ENCODE measurements at places on chromosomes 3 and 15. TPM values are rescaled to one million over a fixed set of nuclear protein-coding genes. Genes with fewer than 3 reads are reported as not detected.

DNA sequence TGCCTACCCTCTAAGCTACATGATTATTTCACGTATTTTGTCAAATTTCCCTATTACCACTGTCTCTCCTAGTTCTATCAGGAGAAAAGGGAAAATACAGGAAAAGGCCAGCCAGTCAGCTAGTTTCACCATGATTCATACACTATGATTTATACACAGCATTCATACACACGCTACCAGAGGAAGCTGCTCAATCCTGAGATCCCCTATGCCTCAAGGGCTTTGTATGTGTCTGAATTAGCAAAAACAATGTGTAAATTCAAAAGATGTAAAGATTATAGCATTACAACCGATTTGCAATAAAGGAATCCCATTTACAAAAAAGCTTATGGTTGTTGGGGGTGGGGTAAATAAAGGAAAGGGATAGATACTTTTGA is 3.1 kb upstream of the ACKR4 start:
- no peak overlapping the region for H3K27ac ChIP-seq
- no peak overlapping the region for H3K4me3 ChIP-seq
- no peaks in the 10 kb centered on the region for H3K27me3 ChIP-seq
- no peaks in the 10 kb centered on the region for H3K36me3 ChIP-seq
- DNase-seq, result no peak
- no peaks in the 10 kb centered on the region for H3K4me1 ChIP-seq

- H3K4me1 ChIP-seq, result no peaks in the 10 kb centered on the region
- H3K27ac ChIP-seq, result no peak overlapping the region
- H3K4me3 ChIP-seq, result no peak overlapping the region
- H3K27me3 ChIP-seq, result no peaks in the 10 kb centered on the region
Measured at GRCh38 chr3:38544926-38545325, 48.8 kb downstream of the EXOG start.

- H3K36me3 ChIP-seq, result no peaks in the 10 kb centered on the region
- peak overlapping the region; percentile 95 for H3K27ac ChIP-seq
- H3K4me3 ChIP-seq, result no peak overlapping the region
- no peaks in the 10 kb centered on the region for H3K27me3 ChIP-seq
Measured at GRCh38 chr15:31352911-31353811, 26.5 kb downstream of the KLF13 start.

DNA sequence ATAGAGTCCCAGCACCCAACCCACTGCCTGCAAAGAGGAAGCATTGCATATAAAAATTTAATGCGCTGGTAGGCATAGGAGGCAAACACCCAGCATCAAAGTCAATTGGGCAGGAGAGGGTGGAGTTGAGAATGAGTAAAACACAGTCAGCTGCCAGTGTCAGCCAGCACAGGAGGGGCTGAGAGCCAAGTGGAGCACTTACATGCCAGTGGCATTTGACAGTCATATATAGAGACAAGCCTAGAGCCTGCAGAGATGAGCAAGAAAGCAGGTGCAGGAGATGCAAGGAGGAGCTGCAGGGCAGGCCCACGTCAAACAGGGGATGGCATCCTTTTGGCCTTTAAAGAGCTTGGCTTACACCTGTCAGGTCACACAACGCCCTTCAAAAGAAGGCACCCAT is 27.6 kb upstream of the ZFAND6 start:
- H3K4me3 ChIP-seq, result no peak overlapping the region
- no peak for DNase-seq
- H3K27ac ChIP-seq, result no peak overlapping the region
- H3K4me1 ChIP-seq, result peaks cover 2% of the 10 kb centered on the region
- no peaks in the 10 kb centered on the region for H3K27me3 ChIP-seq
- H3K36me3 ChIP-seq, result no peaks in the 10 kb centered on the region

DNA sequence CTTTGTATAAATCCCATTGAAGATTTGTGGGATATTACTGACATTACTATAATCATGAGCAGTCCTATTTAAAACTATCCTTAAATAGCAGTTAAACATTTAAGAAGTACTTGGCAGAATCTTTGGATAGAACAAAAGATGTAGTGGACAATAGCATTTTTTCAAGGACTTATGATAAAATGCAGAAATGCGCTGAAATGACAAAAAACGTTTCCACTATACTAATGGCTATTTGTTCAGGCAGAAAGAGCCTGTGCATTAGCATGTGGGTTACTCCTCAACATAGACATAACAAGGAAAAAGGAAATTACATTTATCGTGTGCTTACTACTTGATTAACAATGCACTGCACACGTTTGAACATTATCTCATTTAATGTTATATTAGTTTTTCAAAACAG is 80.7 kb downstream of the GADL1 start:
- H3K36me3 ChIP-seq, result no peaks in the 10 kb centered on the region
- H3K27me3 ChIP-seq, result no peaks in the 10 kb centered on the region
- no peak for DNase-seq
- H3K4me3 ChIP-seq, result no peak overlapping the region

- H3K36me3 ChIP-seq, result no peaks in the 10 kb centered on the region
- H3K4me3 ChIP-seq, result no peak overlapping the region
- no peaks in the 10 kb centered on the region for H3K4me1 ChIP-seq
- no peak overlapping the region for H3K27ac ChIP-seq
- no peak for DNase-seq
Measured at GRCh38 chr3:95184038-95184437, 1121.2 kb downstream of the NSUN3 start.

DNA sequence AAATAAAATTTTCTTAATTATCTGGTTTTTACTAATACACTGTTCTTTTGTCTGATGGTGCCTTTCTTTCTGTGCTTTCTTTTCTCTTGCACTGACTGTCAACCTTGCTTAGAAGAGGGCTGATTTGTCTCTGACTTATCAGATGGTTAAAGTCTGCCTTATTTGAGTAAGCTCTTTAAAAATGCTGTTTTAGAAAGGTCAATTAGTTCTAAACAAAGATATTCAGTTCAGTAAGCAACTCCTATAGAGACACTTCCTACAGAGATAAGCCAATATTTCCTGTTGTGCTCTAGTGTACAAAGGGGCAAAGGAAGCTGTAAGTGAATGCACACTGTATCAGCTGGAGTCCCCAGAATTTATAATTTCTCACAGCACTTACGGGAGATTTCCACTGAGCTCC is 153.4 kb upstream of the TSPAN3 start:
- H3K4me1 ChIP-seq, result peaks cover 2% of the 10 kb centered on the region
- DNase-seq, result no peak
- H3K27ac ChIP-seq, result no peak overlapping the region
- peaks cover 2% of the 10 kb centered on the region for H3K27me3 ChIP-seq
- H3K4me3 ChIP-seq, result no peak overlapping the region

DNA sequence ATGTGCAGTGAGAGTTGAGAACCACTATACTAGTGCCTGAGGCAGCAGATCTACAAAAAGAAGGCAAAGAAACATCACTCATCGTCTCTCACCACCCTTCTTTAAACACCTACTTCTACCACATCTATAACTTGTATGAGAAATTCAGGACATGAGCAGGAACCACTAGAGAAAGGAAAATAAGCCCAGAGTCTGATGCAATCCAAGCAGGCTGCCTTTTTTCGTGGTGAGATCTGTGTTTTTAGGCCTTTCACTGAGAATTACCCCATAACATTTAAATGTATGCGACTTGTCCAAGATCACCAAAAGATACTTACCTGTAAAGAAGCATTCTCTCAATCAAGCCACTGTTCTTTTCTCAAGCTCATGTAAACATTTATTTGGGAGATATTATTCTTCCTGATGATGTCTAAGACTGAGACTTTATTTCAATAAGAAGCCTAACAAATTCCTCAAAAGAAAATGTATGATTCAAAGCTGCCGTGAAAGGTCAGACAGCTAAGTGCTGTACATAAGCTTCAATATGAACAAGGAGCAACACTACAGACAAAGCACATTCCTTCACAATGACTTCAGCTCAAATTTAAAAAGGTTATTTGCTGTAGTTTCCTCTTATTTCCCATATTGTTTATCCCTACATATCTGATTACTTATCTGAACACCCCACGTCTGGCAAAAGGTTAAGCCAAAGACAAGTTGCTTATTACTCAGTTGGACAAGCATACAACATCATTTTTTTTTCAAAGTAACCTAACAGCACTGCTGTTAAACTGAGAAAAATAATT is 16.5 kb downstream of the SPICE1 start:
- H3K36me3 ChIP-seq, result no peaks in the 10 kb centered on the region
- no peaks in the 10 kb centered on the region for H3K27me3 ChIP-seq
- H3K4me1 ChIP-seq, result no peaks in the 10 kb centered on the region
- no peak for DNase-seq

GRCh38 chr15:101505610-101506337 is 16.3 kb upstream of the PCSK6 start:
- no peaks in the 10 kb centered on the region for H3K36me3 ChIP-seq
- H3K27me3 ChIP-seq, result no peaks in the 10 kb centered on the region
- peaks cover 4% of the 10 kb centered on the region for H3K4me1 ChIP-seq
- DNase-seq, result no peak
- no peak overlapping the region for H3K27ac ChIP-seq
- no peak overlapping the region for H3K4me3 ChIP-seq

GRCh38 chr15:38471974-38472373 is 18.0 kb downstream of the FAM98B start:
- no peaks in the 10 kb centered on the region for H3K27me3 ChIP-seq
- H3K4me3 ChIP-seq, result no peak overlapping the region
- H3K36me3 ChIP-seq, result no peaks in the 10 kb centered on the region
- no peak overlapping the region for H3K27ac ChIP-seq

DNA sequence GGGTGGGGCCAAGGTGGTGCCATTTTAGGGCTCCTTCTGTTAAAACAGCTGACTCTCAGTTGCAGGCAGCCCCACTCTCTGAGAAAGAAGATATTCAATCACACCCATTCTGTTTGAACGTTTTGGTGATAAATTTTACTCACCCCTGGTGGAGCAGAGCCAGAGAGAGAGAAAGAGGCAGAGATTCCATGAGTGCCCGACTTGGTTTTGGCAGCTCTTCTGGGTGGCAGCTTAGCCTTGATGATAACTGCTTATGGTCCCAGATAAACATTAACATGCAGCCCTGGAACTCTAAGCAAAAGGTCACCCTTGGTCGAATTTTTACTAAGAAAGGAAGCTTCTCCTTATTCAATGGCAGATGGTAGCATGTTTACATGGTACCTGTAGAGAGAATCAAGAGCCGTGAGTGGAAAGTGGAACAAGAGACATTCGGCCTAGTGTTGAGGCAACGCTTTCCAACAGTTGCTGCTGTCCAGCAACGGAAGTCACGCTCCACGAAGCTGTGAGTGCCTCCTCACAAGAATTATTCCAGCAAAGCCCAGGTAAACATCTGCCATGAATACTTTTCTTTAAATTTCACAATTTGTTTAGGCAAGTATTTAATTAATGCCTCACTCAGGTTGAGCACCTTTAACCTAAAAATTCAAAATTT is 530.6 kb upstream of the ROBO2 start:
- no peak for DNase-seq
- H3K27me3 ChIP-seq, result no peaks in the 10 kb centered on the region
- no peak overlapping the region for H3K27ac ChIP-seq
- no peak overlapping the region for H3K4me3 ChIP-seq
- no peaks in the 10 kb centered on the region for H3K4me1 ChIP-seq

DNA sequence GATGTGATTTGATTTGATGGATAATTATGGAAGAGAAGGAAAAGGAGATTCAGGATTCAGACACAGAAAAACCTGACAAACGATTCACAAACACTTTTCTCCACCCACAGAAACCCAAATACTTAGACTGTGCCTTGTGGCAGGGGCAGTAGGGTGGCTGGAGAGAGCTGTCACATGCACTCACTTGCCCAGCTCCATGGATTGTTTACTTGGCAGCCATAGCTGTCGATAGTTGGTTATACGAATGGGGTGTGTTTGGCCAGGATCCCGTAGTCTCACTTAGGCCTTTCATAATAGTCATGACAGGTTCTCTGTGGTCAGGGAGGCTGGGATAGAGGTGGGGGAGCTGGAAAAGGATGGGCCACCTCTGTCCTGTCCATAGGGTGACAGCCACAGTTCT is 76.9 kb downstream of the CACNA1D start:
- no peaks in the 10 kb centered on the region for H3K27me3 ChIP-seq
- H3K36me3 ChIP-seq, result no peaks in the 10 kb centered on the region
- no peak overlapping the region for H3K4me3 ChIP-seq
- no peak overlapping the region for H3K27ac ChIP-seq
- H3K4me1 ChIP-seq, result no peaks in the 10 kb centered on the region

GRCh38 chr3:106217745-106218144 is 348.9 kb upstream of the CBLB start:
- H3K4me1 ChIP-seq, result no peaks in the 10 kb centered on the region
- H3K36me3 ChIP-seq, result no peaks in the 10 kb centered on the region
- no peak overlapping the region for H3K4me3 ChIP-seq
- H3K27me3 ChIP-seq, result peaks cover 2% of the 10 kb centered on the region
- no peak for DNase-seq

DNA sequence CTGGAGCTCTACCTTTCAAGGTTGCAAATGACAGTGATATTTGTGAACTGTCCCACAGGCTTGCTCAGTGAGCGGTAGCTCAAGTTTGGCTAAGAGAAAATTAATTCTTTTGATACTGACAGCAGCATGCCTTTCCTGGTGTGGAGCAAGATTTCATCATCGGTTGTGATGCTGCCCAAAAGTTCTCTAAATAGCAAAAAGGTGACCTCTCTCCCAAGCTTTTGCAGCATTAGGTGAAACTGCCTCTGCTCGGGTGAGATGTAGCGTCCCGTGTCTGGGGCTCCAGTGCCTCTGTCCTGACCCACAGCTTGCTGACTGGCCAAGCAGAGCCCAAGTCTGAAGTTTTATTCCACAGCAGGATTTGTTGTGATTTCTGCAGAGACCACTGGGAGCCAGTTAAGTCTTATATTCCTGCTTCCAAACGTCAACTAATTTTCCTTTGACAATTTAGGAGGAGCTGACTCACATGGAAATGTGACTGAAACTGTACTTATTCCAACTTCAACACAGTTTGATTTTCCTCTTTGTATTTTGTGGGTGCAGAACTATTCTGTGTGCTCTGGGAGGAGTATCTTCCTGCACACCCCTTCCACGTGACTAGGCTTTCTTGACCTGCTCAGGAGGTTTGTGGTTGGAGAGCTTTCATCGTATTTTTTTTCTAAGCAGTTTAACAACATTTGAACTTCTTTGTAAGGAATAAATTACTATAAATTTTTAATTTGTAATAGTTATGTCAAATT is 5.9 kb downstream of the SYNM start:
- H3K4me1 ChIP-seq, result peaks cover 3% of the 10 kb centered on the region
- H3K27ac ChIP-seq, result no peak overlapping the region
- no peak for DNase-seq
- H3K36me3 ChIP-seq, result no peaks in the 10 kb centered on the region
- H3K4me3 ChIP-seq, result no peak overlapping the region

- H3K4me1 ChIP-seq, result peaks cover 3% of the 10 kb centered on the region
- no peak for DNase-seq
- H3K36me3 ChIP-seq, result no peaks in the 10 kb centered on the region
Measured at GRCh38 chr3:173743111-173743510, 345.6 kb downstream of the NLGN1 start.

GRCh38 chr15:95609096-95609495 is 721.4 kb upstream of the NR2F2 start:
- H3K27ac ChIP-seq, result no peak overlapping the region
- H3K4me3 ChIP-seq, result no peak overlapping the region
- H3K27me3 ChIP-seq, result no peaks in the 10 kb centered on the region
- DNase-seq, result no peak
- H3K36me3 ChIP-seq, result no peaks in the 10 kb centered on the region

- no peaks in the 10 kb centered on the region for H3K4me1 ChIP-seq
- DNase-seq, result no peak
- H3K27me3 ChIP-seq, result no peaks in the 10 kb centered on the region
- H3K27ac ChIP-seq, result no peak overlapping the region
- no peaks in the 10 kb centered on the region for H3K36me3 ChIP-seq
Measured at GRCh38 chr15:89426500-89426899, 69.9 kb downstream of the RHCG start.

The TJP1 gene
- 93.6 TPM for total RNA-seq

The STRC gene
- 0.89 TPM for total RNA-seq

The VPS13C gene
- 77.0 TPM for total RNA-seq

The SUSD5 gene
- 3.9 TPM for total RNA-seq

The ADAMTS7 gene
- total RNA-seq, result 15.9 TPM

The TF gene
- total RNA-seq, result 2.0 TPM

All from ovary (tissue), 10 donors.